ENCODE measurements at places on chromosomes 13 and 19. TPM values are rescaled to one million over a fixed set of nuclear protein-coding genes. Genes with fewer than 3 reads are reported as not detected.

The IL4I1 gene
- 1.3 TPM for total RNA-seq

The MAMSTR gene
- total RNA-seq, result 3.8 TPM

The CPB2 gene
- total RNA-seq, result not detected

The KCTD12 gene
- 64.7 TPM for total RNA-seq

The ERICH6B gene
- not detected for total RNA-seq

The PRRG2 gene
- total RNA-seq, result 1.2 TPM

The ISOC2 gene
- 51.3 TPM for total RNA-seq

The IL11 gene
- 2.6 TPM for total RNA-seq

The DLEU7 gene
- total RNA-seq, result not detected

The CEACAM6 gene
- not detected for total RNA-seq

The KCNK6 gene
- 3.6 TPM for total RNA-seq

The MIA gene
- 0.83 TPM for total RNA-seq

The SELENOV gene
- total RNA-seq, result not detected

The PPM1N gene
- total RNA-seq, result 3.3 TPM

The LILRA2 gene
- not detected for total RNA-seq

The UBE2L5 gene
- total RNA-seq, result 0.17 TPM

The TUBB4A gene
- total RNA-seq, result not detected

The HSH2D gene
- total RNA-seq, result not detected

The SHISA7 gene
- total RNA-seq, result not detected

The ATP5F1D gene
- total RNA-seq, result 51.5 TPM

The ASF1B gene
- total RNA-seq, result 11.9 TPM

The SLC25A23 gene
- total RNA-seq, result 17.2 TPM

The MBD3L2 gene
- total RNA-seq, result not detected

The OR7C1 gene
- total RNA-seq, result not detected

The VSTM2B gene
- total RNA-seq, result not detected

The USP12 gene
- 29.8 TPM for total RNA-seq

The KLK5 gene
- total RNA-seq, result not detected

The IL12RB1 gene
- 0.33 TPM for total RNA-seq

The OR10H1 gene
- not detected for total RNA-seq

The SYCN gene
- total RNA-seq, result not detected

The POLRMT gene
- total RNA-seq, result 29.3 TPM

The MISP3 gene
- 0.15 TPM for total RNA-seq

The CEACAM21 gene
- total RNA-seq, result not detected

The ALG5 gene
- 30.9 TPM for total RNA-seq

The B3GNT8 gene
- total RNA-seq, result 4.5 TPM

The ZSCAN4 gene
- not detected for total RNA-seq

The CABP5 gene
- total RNA-seq, result not detected

The ZNF154 gene
- total RNA-seq, result 5.3 TPM

The KCNN4 gene
- 1.0 TPM for total RNA-seq

The ANGPTL4 gene
- total RNA-seq, result 6.9 TPM

The SYNE4 gene
- 0.50 TPM for total RNA-seq

The TUBA3C gene
- total RNA-seq, result not detected

The DACH1 gene
- 0.17 TPM for total RNA-seq

The ZNF626 gene
- 14.7 TPM for total RNA-seq

The FXYD1 gene
- total RNA-seq, result 0.44 TPM

Data from smooth muscle cell of trachea (primary cell).